ENCODE measurements at places on chromosomes 4 and X. TPM values are rescaled to one million over a fixed set of nuclear protein-coding genes. Genes with fewer than 3 reads are reported as not detected.
A peak's percentile ranks its signal among the peaks of the same experiment; 100 is the strongest.

The H2BW2 gene
- total RNA-seq: not detected

The CPZ gene
- 28.8 TPM for total RNA-seq

The SPACA5 gene
- total RNA-seq: not detected

The CXCL3 gene
- total RNA-seq: 5.2 TPM

GRCh38 chrX:41180194-41180908 is 95.1 kb downstream of the USP9X start:
- no peak for DNase-seq

- no peak for DNase-seq
Observed at GRCh38 chr4:107216379-107216778, 180.3 kb upstream of the DKK2 start.

DNA sequence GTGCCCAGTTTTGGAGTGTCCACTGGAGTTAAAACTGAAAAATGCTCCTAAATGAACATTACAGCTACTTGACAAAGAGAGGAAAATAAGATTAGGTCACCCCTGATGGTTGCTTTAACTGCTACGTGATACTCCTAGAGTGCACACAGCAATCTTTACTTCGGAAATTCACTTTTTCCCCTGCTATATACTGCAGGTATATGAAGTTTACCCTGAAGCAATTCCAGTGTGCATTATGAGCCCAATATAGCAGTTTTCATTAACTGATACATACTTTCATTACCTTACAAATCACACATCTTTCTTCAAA is 773 bp upstream of the ZNF827 start:
- DNase-seq: no peak

- no peak for DNase-seq
Observed at GRCh38 chrX:24828147-24828546, 134.4 kb downstream of the POLA1 start.

GRCh38 chr4:83356899-83357661 is 22.4 kb upstream of the HPSE start:
- DNase-seq: no peak

GRCh38 chr4:6591313-6591712 is 16.3 kb downstream of the MAN2B2 start:
- no peak for DNase-seq

DNA sequence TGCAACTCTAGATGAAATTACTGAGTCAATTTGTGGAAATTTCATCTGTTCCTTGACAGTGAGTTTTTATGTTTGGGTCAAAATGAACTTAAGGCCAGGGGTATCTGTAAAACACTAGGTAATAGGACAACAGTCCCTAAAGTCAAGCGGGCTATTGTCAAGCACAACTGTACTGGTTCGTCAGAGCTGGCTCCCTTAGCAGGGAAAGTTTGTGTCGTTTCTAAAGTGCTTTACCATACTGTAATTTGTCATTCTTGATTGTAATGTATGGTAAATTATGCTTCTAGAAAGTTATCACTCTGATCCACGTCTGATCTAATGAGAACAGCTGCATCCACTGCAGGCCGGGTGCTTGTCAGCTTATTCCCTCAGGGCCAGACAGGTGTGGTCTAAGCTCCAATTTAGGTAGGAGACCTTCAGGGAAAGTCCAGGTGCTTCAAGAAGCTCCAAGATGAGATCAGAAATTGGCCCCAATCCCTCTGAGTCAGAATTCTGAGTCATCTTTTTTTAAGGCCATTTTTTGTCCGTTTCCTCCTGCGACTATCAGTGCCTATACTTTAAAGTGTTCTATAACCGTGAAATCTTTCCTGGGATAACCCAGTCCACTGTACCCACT is 92.2 kb downstream of the PALLD start:
- no peak for DNase-seq

DNA sequence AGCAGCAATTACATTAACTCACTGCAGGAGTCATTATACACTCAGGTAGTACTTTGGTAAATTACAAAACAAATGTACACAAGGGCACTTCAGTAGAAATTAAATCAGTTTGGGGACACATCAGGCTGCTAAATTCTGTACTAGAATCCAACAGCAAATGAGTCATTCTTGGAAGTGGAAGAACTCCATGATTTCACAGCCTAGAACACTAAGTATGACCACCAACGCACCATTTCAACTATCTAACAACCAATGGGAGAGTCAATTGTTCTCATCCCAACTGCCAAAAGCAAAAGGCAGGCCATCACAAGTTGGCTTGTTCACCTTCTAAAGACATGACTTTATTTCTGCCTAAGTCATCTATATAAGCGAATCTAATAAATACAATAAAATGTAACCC is 26.6 kb downstream of the PPM1K start:
- DNase-seq: no peak

GRCh38 chr4:17068392-17068791 is 169.9 kb upstream of the LDB2 start:
- no peak for DNase-seq

GRCh38 chr4:113468165-113469022 is 293.1 kb downstream of the CAMK2D start:
- peak; percentile 66 for DNase-seq

Measured in H1 (cell line).